ENCODE measurements at places on chromosomes 11 and 22.
A peak's percentile ranks its signal among the peaks of the same experiment; 100 is the strongest.

DNA sequence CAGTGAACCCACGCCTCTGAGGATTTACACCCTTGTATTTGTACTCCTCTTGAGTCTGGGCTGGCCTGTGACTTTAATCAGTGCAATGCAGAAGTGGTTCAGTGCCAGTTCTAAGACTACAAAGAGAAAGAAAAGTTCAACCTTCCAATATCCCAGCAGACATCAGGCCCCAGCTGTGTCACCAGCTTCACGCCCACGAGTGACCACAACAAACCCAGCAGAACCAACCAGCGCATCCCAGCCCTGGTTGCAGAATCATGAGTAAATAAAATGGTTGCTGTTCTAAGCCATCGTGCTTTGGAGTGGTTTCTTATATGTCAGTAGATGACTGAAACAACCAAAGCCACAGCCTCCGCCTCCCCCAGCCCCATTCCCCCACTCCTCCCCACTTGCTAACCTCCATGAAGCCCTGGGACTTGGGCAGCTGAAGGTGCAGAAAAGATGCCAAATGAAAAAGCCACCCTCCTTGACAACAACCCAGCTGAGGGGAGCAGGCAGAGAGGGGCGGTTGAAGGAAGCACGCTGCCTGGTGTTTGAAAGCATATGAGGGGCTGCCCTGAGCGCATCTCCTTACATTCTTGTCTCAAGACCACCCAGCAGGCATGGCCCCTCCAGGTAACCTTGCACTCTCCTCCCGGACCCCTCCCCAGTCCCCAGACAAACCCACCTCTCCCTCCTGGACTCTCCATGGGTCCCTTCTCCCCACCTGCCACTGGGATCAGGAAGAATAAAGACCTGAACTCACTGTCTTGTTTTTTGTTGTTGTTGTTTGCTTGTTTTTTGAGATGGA lies 20.9 kb downstream of the TSKU start:
- DNase-seq = no peak

DNA sequence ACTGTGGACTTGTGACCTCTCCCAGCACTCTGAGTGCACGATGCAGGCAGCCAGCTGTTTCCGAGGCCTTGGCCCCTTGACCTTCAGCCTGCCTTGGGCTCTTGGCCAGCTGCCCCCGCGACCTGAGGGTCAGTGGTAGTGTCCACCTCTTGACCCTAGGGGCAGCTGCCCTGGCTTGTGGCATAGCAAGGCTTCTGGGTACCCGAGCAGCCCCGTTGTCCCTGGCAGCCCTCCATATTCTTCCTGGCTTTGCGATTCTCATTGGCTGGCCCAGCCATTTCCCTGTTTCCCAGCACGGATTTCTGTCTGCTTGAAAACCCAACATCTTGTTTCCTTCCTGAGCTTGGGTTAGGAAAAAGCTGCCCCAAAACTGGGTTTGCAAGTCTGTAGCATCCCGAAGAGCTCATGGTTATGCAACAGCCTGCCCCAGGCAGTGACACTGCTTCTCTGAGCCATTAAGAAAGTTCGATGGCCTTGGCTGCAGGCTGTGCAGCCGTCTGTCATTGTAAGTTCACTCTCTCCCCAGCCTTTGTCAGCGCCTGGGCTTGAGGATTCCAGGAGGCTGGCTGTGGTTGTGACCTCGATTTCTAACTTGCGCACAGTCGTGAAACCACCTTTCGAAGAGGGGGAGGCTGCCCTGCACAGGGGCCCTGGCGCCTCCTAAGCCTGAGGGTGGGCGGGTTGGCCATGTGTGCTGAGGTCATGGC lies 48.8 kb downstream of the FBLN1 start:
- peak; percentile 23 for DNase-seq

DNA sequence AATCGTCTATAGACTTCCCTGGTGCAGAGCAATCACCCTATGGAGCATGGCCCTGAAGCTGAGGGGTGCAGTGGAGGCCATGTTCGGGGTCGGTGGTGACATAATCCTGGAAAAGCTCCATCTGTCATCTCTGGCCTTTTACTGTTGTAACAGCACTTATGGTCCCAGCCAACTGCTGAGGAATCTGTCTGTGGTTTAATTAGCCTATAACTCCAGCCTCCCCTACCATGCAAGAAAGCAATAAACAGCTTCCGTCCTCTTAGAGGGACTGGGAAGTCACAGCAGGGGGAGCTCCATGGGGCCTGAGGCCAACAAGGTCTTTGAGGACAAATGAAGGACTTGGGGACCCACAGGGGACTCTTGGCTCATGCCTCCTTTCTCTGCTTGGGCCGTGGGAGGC lies 159.1 kb upstream of the NECTIN1 start:
- no peak for DNase-seq

DNA sequence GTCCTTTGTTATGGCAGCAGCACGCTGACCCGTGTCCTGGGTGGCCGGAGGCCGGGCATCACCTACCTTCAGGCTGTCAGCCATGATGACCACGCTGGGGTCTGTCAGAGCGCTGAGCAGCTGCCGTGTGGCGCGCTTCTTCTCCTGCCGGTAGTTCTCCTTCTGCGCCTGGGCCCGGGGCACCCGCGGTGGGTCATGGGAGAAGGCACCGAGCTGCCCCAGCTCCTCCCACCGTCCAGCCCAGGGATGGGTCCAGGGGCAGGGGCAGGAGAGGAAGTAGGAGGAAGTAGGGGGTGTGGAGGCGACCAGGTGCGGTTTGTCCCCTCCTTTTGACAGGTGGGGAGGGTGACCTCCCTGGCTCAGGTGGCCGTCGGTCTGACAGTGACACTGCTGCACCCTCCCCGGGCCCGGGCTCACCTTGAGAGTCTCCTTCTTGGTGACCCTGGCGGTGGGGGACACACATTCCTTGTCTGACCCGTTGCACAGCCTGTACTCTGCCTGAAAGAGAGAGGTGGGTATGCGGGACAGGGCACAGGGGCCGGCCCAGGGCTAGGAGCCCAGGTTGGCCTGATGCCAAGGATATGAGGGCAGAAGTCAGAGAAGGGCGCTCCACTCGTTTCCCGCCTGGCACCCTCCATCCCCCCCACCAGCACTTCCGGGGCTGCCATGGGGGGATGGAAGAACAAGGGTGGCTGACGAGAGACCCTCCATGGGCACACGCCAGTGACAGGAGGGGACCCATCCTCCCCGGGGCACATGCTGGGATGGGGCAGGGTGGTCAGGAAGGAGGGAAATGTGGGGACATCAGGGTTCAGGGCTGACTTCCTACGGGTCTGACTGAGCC lies 43.0 kb downstream of the OSBPL5 start:
- no peak for DNase-seq

- DNase-seq = no peak
These were observed 29.0 kb downstream of the NUP50 start for GRCh38 chr22:45192701-45193187.

DNA sequence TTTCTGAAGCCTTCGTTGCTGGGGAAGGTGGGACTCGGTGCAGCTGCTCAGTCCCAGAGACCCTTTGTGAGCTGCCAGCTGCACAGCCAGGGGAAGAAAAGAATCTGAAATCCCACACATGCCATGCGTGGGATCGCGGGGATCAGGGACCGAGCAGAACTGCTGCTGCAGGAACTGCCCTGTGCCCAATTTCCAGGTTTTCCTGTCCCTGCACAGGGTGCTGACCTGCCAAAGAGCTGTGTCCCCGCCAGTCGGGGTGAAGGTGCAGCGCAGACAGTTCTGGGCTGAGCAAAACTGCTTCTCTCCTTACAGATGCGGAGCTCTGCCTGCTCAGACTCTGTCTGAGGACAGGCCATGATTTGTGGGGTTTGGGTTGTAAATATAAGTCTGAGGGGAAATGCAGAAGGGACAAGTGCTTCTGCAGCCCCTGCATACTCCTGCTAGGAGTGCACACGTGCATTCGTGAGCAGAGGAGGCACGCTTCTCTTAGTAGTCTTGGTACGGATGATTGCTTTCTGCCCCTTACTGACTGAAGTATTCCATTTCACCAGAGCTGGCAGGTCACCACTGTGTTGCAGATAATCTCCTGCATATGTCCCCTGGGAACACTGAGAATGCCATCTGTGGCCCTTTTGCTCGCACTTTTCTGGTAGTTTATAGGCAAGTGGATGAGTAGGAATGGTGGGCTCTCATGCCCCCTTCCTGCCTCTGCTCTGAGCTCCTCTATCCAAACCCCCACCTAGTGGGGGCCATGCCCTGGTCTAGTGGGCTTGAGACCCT lies 141.4 kb downstream of the PARVA start:
- no peak for DNase-seq

DNA sequence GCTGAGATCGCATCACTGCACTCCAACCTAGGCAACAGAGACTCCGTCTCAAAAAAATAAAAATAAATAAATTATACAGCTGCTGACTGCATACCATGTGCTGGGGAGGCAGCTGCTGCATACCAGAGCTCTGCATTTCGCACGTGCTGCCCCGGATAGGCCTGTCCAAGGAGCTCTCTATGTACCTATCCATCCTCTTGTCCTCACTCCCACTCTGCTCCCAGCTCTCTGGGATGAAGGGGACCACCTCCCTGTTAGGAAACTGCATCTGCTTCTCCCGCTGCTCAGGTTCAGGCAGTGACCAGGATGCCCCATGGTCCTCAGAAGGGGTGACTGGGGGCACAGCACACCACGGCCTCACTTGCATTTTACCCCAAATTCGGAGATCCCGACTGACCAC lies 302.3 kb downstream of the BRD1 start:
- DNase-seq = no peak

DNA sequence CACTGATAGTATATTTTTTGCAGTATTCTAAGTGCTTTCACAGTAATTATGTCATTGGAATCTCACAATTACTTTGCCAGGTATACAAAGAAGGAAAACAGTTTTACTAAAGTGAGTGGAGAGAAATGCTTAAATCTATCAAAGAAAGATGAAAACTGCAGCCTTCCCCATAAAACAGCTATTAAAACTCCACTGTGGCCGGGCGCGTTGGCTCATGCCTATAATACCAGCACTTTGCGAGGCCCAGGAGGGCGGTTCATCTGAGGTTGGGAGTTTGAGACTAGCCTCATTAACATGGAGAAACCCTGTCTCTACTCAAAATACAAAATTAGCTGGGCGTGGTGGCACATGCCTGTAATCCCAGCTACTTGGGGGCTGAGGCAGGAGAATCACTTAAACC lies 19.1 kb downstream of the OR51E1 start:
- no peak for DNase-seq

DNA sequence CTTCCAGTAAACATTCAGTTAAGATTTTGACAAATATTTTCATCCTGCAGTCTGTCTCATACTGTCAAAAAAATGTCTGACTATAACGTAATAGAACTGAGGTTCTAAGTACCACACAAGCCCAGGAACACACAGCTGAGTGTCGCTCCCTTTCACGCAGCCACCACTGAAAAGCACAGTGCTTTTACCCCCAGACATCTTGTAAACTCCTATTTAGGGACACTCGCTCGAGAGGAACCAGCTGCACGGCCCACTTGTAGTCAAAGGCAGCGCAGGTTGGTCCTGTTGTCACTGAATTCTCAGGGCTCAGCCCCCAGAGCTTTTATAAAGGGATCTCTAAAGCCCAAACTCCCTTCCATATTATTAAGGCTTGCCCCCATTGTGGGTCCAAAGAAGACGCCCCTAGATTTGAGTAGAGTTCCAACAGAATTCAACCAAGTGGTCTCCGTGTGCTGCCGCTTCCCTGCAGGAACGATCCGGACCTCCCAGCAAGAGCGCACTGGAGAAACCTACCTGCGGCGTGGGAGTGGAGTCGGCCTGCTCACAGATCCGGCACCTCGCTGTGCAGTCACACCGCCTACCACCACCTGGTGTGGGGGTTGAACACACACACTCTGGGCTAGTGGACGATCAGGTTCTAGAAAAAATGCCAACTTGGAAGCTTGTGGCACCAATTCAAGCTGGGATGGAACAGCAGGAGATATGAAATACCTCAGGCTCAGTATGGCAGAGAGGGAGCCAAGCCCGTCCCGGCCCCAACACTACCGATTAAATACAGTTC lies 23.4 kb downstream of the ASPHD2 start:
- DNase-seq = peak; percentile 79

DNA sequence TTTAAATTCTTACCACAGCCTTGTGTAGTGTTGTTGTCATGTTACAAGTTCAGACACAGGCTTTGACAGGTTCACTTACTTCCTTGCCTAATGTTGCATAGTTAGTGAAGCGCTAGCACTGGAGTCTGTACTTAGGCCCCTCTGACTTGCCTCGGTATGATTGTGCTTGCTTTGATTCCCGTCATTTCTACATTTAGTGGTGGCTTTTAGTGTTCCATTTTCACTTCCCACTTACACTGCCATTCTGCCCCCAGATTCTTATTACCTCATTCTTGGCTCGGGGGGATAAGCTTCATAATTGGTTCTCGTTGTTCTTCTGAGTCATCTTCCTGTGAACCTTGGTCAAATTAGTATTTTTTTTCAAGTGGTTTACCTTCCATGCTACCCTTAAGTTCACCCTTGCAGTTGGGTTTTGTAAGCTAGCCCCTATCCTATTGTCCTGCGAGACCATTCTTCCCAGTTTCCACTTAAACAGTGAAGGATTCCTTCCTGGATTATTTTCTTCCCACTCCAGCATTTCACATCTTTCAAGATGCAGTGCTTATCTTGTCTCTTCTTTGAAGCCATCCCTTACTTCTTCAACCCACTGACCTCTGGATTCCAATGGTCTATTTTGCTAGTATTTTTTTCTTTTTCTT lies 68.7 kb downstream of the DDX10 start:
- DNase-seq = no peak

DNA sequence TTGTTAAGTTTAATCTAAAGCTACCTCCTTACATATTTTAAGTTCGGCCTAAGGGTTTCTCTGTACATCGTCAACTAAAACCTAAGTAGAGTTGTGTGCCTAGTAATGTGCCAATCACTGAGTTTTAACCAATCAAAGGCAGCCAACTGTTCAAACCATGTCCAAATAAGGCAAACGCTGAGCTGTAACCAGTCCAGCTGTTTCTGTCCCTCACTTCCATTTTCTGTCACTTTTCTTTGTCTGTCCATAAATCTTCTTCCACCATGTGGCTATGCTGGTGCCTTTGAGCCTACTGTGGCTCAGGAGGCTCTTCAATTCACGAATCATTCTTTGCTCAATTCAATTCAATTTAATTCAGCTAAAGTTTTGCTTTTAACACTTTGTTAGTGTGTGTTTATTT lies 13.9 kb upstream of the ATXN10 start:
- no peak for DNase-seq

GRCh38 chr11:35281169-35281688 lies 138.1 kb downstream of the SLC1A2 start:
- DNase-seq = no peak

- DNase-seq = no peak
These were observed 71.3 kb downstream of the ATXN10 start for GRCh38 chr22:45742866-45743450.

- DNase-seq = no peak
These were observed 62.2 kb upstream of the ADA2 start for GRCh38 chr22:17281440-17281841.

GRCh38 chr22:29117799-29118477 lies 45.1 kb downstream of the KREMEN1 start:
- DNase-seq = no peak

Data from cerebellar cortex (tissue), 1 donor.